MCF 10A (cell line): ENCODE measurements at places on chromosomes 2 and 18.

DNA sequence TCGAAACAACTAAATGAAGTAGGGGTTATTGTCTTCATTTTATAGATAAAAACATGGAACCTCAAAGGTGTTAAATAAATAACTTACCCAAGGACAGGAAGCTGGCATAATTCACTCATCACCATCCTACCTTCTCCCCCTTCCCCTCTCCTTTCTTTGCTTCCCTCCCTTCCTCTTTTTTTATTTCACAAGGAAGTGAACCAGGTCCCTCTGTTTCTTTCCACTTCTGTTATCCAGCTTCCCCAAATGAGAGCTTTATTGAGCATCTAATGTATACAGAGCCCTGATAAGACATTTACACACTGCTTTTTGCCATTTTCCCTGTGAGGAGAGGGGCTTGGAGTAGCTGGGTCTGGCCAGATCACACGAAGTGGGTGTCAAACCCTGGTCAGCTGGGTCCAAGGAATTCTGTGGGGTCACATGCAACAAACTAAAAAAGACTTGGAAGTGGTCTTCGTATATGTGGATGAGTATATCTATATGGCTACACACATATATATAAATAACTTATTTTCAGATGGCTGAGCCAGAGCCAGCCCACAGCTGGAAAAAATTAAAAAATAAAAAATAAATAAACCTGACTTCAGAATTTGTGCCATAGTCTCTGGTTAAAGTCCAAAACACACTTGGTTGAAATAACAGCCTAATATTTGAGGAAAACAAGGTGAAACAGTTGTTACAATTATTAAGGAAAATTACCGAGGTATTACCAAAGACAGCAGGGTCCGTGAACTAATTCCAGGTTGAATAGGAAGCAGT, 49.3 kb upstream of the FOSL2 start:
- no peaks in the 10 kb centered on the region for H3K27me3 ChIP-seq
- H3K27ac ChIP-seq: no peak overlapping the region
- H3K36me3 ChIP-seq: no peaks in the 10 kb centered on the region
- peaks cover 15% of the 10 kb centered on the region for H3K4me1 ChIP-seq

GRCh38 chr18:72999971-73000607, 132.3 kb upstream of the NETO1 start:
- peaks cover 9% of the 10 kb centered on the region for H3K4me1 ChIP-seq
- no peak overlapping the region for H3K27ac ChIP-seq
- no peak overlapping the region for H3K4me3 ChIP-seq
- H3K27me3 ChIP-seq: no peaks in the 10 kb centered on the region
- DNase-seq: no peak
- H3K36me3 ChIP-seq: no peaks in the 10 kb centered on the region

DNA sequence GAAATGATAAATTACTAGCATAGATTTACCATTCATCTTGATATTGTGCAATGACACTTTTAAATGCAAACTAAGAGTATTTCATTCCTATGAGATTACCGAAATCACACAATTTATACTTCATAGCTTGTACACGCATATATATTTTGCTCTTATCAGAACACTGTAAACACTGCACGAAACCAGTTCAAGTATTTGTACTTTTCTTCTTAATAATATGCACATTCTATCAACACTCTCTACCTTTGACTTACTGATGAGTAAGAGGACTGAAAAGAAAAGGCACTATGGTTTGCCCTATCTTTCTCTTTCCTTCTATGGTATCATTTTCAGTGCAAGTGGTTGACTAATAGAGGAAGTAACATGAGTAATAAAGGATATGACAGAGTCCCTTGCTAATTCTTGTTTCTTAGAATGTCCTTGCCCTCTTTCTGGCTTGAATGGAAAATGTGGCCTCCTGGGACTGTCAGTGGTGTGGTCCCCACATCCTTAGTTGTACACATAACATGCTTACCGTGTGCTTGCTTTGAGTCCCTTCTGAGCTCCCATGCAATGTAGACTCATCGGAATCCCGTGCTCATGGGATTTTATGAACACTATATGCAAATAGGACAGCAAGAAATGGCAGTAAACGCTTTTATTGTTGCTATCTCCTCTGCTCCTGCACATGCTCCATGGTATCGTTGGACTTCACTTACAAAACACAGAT, 363.5 kb upstream of the TNP1 start:
- H3K36me3 ChIP-seq: no peaks in the 10 kb centered on the region
- peaks cover 4% of the 10 kb centered on the region for H3K4me1 ChIP-seq
- no peak overlapping the region for H3K4me3 ChIP-seq
- DNase-seq: peak; percentile 65
- no peak overlapping the region for H3K27ac ChIP-seq

DNA sequence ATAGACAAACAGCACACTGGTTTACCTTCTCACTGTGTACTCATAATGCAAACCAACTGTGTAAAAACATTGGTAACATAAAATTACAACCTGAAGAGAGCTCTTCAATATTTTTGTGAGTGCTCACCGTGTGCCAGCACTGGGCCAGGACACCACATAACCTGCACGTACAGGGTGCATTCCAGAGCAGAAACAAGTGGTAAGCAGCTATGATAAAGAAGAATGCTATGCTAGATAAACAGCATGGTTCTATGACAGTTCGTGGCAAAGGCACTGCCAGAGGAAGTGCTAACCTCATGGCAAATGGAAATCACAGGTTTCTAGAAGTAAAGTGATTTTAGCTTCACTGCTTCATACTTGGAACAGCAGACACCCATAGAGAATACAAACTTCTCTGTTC, 343.5 kb downstream of the MTX2 start:
- H3K4me3 ChIP-seq: no peak overlapping the region
- no peaks in the 10 kb centered on the region for H3K27me3 ChIP-seq
- peaks cover 6% of the 10 kb centered on the region for H3K4me1 ChIP-seq
- H3K27ac ChIP-seq: no peak overlapping the region
- H3K36me3 ChIP-seq: no peaks in the 10 kb centered on the region

- H3K4me1 ChIP-seq: no peaks in the 10 kb centered on the region
- H3K36me3 ChIP-seq: no peaks in the 10 kb centered on the region
- H3K27me3 ChIP-seq: no peaks in the 10 kb centered on the region
- H3K4me3 ChIP-seq: no peak overlapping the region
- no peak overlapping the region for H3K27ac ChIP-seq
Observed at GRCh38 chr2:51960281-51960680, 928.3 kb upstream of the NRXN1 start.

- no peak overlapping the region for H3K27ac ChIP-seq
- H3K27me3 ChIP-seq: no peaks in the 10 kb centered on the region
- H3K36me3 ChIP-seq: no peaks in the 10 kb centered on the region
- no peaks in the 10 kb centered on the region for H3K4me1 ChIP-seq
- H3K4me3 ChIP-seq: no peak overlapping the region
Observed at GRCh38 chr2:228458364-228458763, 276.9 kb upstream of the SPHKAP start.
